Astrocyte of the cerebellum (primary cell): ENCODE measurements at places on chromosomes 3 and 15.
A peak's percentile ranks its signal among the peaks of the same experiment; 100 is the strongest.

GRCh38 chr3:66348704-66349103 lies 127.9 kb downstream of the SLC25A26 start:
- no peak for DNase-seq

- DNase-seq, result no peak
These were observed 27.6 kb upstream of the NPHP3 start for GRCh38 chr3:132749786-132750185.

DNA sequence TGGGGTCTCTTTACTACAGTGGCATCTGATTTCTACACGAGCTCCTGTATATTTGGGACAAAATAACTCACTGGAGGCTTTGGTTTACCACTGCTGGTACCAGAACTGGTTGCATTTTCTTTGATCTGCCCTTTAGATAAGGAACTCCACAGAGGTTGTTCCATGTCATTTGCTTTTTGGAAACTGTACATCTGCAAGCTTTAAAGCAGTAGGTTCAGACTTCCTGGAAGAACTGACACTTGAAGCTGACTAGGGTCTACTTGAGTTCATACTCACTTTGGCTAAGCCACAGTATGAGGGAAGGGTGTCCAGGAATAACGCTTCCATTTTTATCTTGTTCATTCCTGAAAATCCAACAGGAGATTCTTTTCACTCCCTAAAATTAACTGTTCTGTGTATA lies 86.4 kb downstream of the WWTR1 start:
- no peak for DNase-seq

- DNase-seq, result no peak
These were observed 382.8 kb upstream of the CFAP20DC start for GRCh38 chr3:59432665-59433064.

- DNase-seq, result no peak
These were observed 44.6 kb downstream of the ONECUT1 start for GRCh38 chr15:52745326-52746161.

GRCh38 chr15:57509965-57510364 lies 81.7 kb upstream of the MYZAP start:
- DNase-seq, result no peak

DNA sequence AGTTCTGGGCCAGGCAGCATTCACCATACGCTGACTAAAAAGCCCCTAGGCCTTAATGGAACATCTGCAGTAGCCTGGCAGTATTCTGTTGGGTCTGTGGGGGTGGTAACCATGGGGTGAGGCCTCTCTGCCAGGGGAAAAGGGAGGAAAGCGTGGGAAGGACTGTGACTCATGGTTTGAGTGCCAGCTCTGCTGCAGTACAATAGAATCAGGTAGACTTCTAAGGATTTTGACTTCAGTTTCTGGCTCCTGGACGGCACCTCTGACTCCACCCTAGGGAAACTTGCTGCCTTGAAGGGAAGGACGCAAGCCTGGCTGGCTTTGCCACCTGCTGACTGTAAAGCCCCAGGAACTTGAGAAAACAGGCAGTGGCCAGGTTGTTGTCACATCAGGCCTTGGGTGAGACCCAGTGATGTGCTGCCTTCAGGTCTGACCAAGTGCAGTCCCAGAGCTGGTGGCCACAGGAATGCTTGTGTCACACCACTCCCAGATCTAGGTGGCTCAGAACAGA lies 148.6 kb downstream of the SUCNR1 start:
- DNase-seq, result no peak

- DNase-seq, result no peak
These were observed 29.0 kb downstream of the CCDC12 start for GRCh38 chr3:46947546-46947901.

GRCh38 chr3:143090486-143090885 lies 29.1 kb upstream of the CHST2 start:
- no peak for DNase-seq

DNA sequence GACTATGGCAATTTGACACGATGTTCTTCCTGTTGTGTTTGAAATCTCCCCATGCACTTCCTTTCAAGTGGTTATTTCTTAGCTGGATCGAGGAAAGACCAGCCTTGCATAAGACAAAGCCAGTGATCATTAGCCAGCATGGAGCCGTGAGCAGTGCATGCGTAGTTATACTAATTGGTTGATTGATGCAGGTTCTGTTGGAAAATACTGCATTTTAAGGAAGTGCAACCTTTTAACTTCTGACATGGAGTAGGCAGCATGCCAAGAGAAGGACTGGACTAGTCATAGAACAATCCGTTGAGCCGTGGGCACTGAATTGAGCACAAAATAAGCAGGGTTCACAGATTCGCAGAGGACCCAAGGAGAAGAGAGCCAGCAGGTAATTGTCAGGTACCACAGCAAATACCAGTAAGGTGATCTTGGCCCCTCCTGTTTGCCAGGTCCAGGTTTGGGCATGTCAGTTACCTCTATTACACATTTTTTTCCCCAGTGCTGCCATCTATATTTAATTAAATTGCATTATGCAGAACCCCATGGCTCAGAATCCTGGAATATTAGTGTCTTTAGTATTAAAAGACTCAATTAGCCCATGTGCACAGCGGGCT lies 29.0 kb upstream of the BCL6 start:
- no peak for DNase-seq

GRCh38 chr3:59559721-59560435 lies 510.1 kb upstream of the CFAP20DC start:
- DNase-seq, result peak; percentile 94

- no peak for DNase-seq
These were observed 54.4 kb upstream of the HERC1 start for GRCh38 chr15:63888146-63888545.

DNA sequence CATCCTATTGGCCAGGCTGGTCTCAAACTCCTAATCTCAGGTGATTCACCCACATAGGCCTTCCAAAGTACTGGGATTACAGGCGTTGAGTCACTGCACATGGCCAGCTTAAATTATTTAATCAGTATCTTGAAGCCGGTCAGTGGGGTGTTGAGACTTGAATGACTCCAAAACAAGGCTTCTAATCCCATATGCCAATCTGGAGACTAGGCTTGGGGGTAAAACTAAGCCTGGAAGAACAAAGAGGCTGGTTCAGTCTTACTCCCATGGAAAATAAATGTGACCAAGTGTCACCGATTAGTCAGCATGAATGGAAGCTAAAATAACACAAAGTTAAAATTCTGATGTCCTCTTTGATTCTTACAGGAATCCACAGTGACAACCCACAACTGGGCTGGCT lies 509.1 kb downstream of the FOXP1 start:
- no peak for DNase-seq

DNA sequence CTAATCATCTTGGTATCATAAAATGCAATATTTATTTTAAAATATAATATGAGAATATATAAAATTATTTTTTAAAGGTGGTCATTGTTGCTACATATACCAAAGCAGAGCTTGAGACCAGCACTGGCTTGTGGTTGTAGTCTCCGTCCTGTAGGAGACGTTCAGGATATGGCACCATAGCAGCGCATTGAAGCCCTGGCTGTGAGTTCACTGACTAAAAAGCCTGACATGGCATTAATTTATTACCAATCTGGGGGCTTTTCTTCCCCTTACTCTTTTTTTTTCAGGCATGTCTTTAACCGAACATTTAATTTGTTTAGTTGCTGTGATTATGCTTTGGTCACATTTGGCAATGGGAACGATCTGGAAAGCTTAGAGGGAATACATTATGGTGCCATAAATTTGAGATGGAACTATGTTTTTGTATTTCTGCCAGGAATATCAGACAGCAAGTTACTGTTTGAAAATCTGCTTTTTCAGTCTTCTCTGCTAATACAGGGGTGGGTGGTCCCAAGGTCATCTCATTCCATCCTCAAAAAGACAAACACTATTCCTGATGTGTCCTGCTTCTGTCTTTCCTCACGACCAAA lies 108.5 kb downstream of the ZIC4 start:
- DNase-seq, result peak; percentile 19

- DNase-seq, result no peak
These were observed 83.9 kb upstream of the CDV3 start for GRCh38 chr3:133489466-133490085.

GRCh38 chr3:149898771-149899170 lies 71.9 kb downstream of the PFN2 start:
- DNase-seq, result peak; percentile 35

- DNase-seq, result peak; percentile 68
These were observed at the start of gene PRICKLE2 for GRCh38 chr3:64224826-64225610. Gene PRICKLE2 (minus strand): TSS chr3:64225466. CDS start chr3:64198927, 26,539 bp downstream.

- peak; percentile 64 for DNase-seq
These were observed 26.5 kb upstream of the UTS2B start for GRCh38 chr3:191356631-191357439.

- DNase-seq, result no peak
These were observed 2.6 kb downstream of the PPM1M start for GRCh38 chr3:52248165-52248541.

DNA sequence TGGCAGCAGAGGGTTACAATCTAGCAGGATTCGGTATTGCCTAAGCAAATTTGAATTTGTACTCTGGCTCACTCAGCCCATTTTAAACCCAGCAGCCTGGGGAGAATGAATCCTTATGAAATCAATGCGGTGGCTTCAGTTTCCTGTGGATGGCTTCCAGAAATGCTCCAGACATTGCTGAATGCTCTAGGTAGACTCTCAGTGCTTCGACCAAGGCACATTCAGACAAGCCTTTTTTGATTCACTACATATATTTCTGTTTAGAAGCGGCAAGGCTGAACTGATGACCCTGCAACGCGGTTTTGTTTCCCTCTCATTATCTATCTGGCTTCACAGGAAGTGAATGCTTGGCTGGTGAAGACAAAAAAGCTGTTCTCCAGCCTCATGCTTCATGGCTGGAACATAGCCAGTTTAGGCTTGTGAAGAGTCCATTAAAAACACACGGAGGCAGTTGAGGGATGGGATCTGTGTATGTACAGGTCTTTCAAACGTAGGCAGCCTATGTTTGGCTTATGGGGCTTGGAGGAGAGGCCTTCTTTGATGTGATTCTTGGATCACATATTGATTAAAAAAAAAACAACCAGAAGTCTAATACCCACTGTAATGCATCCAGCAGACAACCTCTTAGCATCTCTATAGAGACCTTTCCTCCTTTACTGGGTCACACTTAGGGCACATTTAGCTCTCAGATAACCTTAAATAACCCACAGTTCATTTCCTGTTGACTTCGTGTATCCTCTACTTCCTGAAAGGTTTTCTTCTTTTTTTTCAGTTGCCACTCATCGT lies 400.2 kb upstream of the TBL1XR1 start:
- DNase-seq, result peak; percentile 97

- no peak for DNase-seq
These were observed 14.0 kb upstream of the LMAN1L start for GRCh38 chr15:74798388-74799254.

DNA sequence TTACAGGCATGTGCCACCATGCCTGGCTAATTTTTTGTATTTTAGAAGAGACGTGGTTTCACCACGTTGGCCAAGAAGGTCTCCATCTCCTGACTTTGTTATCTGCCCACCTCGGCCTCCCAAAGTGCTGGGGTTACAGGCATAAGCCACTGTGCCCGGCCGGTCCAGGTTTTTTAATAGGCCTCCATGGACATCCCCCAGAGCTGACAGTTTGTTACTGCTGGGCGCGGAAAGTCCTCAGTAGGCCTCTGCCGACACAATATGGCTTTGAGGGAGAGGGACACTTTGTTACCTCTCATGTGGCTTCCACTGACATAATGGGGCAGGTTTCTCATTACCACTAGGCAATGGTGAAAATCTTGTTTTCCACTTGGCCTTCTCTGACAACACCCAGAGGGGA lies 152.0 kb downstream of the WNT7A start:
- DNase-seq, result no peak

GRCh38 chr3:9180764-9181117 lies 68.7 kb downstream of the SRGAP3 start:
- DNase-seq, result no peak

- DNase-seq, result no peak
These were observed 47.3 kb downstream of the GLDN start for GRCh38 chr15:51388726-51389125.

- no peak for DNase-seq
These were observed 620.3 kb upstream of the AGTR1 start for GRCh38 chr3:148077318-148077923.

GRCh38 chr15:98799461-98800390 lies 151.4 kb downstream of the IGF1R start:
- no peak for DNase-seq

GRCh38 chr15:43449981-43450380 lies 43.0 kb downstream of the TP53BP1 start:
- DNase-seq, result no peak

GRCh38 chr3:13231781-13232666 lies 158.8 kb upstream of the IQSEC1 start:
- no peak for DNase-seq

GRCh38 chr15:75631935-75632334 lies 6.4 kb upstream of the SNUPN start:
- DNase-seq, result no peak

- peak; percentile 19 for DNase-seq
These were observed 209.5 kb downstream of the EBLN2 start for GRCh38 chr3:73270839-73271483.

DNA sequence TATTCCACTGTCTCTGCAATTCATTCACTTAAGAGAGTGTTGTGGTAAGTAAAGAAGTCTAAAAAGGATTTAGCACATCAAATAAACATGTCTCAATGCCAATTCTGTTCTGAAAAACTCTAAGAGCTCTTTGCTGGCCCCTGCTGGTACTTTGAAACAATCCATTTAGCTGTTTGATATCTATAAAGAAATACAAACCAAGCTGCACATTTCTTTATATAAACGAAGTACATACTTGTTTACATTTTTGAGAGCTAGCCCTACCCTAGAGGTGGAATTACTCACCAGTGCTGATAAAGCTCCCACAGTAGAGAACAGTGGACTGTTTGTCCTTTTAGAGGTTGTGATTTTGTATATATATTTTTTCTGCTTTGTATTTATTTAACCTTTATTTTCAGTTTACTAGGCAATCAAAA lies 75.5 kb downstream of the NEDD4 start:
- DNase-seq, result peak; percentile 83

- DNase-seq, result no peak
These were observed 11.1 kb downstream of the GRM2 start for GRCh38 chr3:51717947-51718346.

DNA sequence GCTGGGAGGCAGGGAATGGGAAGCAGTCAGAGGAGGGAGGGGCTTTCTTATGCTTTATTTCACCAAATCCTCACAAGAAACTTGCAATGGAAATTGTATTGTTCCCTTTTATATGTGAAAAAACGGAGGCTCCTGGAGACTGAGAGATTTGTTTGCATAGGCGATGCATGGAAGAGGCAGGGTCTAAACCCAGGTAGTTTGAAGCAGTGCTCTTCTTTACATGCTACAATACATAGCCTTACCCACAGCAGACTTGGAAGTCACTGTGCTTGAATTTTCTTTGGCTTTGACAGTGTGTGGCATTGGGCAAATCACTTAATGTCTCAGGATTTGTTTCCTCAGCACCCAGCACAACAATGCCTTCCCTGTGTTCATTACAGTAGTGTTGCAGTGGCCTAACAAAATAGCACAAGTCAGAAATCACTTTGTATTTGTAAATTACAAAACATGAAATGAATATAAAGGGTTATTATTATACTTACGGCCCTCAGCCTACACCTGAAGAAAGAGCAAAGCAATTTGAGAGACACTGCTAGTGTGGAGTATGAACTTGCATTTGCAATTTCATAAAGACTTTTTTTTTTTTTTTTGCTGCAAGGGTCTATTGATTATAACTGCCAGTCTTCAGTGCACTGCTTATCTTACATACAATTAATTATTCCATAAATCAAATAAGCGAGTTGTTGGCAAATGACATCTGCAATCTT lies 646.4 kb upstream of the KCNMB2 start:
- no peak for DNase-seq

GRCh38 chr3:100288288-100288894 lies 27.6 kb downstream of the TBC1D23 start:
- no peak for DNase-seq

- no peak for DNase-seq
These were observed 419.7 kb downstream of the ZNF385D start for GRCh38 chr3:21331321-21331720.
